ENCODE measurements at places on chromosomes 2 and 18.

DNA sequence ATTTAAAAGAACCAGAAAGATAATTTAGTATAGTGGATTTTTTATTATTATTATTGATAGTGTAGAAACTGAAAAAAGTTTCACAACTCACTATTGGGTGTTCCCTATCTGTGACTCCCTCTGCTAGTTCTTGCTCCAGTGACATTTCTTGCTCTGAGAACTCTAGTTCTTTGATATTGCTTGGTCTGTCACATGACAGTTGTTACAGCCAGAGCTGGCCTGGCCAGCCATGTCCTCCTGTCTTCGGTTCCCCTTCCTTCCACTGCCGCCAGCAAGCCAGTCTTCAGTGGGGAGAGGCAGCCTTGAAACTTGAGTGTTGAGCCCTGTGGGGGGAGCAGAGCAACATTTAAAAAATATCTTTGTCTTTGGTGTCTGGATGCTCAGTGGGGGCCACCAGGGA, 7.6 kb upstream of the THOC1 start:
- no peak for DNase-seq

- no peak for DNase-seq
Observed at GRCh38 chr2:60058781-60059180, 494.7 kb downstream of the BCL11A start.

DNA sequence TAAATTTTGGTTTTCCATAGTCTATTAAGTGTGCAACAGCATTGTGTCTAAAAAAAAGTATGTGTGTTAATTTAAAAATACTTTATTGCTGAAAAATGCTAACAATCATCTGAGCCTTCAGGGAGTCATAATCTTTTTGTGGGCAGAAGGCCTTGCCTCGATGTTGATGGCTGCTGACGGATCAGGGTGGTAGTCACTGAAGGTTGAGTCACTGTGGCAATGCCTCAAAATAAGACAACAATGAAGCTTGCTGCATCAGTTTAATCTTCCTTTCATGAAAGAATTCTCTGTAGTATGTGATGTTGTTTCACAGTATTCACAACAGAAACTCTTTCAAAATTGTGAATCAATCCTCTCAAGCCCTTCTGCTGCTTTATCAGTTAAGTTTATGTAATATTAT, 31.3 kb downstream of the HDHD2 start:
- DNase-seq: no peak

- DNase-seq: no peak
Observed at GRCh38 chr2:4670331-4670730, 967.0 kb downstream of the DCDC2C start.

GRCh38 chr2:202774104-202774503, 97.5 kb downstream of the ICA1L start:
- no peak for DNase-seq

- DNase-seq: peak; percentile 62
Observed at GRCh38 chr2:13884291-13884976, 748.1 kb upstream of the LRATD1 start.

- peak; percentile 86 for DNase-seq
Observed at GRCh38 chr2:61670591-61671501, 132.7 kb upstream of the XPO1 start.

DNA sequence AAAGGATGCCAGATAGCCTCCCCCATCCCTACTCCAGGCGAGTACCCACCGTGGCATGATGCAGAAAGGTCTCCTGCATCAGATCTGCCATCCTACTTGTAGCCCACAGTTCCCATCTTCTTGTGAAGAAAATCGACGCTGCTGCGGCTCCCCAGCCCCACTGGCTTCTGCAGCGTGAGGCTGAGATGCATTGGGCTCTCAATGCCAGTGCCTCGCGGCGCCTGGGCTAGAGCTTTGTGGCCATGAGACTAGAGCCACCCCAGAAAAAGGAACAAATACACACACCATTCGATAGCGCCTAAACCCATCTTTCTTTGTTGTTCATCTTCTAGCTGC, 2.8 kb downstream of the NOL4 start:
- no peak for DNase-seq

- DNase-seq: peak; percentile 11
Observed at GRCh38 chr2:175169191-175169590, 1.2 kb upstream of the ATF2 start.

DNA sequence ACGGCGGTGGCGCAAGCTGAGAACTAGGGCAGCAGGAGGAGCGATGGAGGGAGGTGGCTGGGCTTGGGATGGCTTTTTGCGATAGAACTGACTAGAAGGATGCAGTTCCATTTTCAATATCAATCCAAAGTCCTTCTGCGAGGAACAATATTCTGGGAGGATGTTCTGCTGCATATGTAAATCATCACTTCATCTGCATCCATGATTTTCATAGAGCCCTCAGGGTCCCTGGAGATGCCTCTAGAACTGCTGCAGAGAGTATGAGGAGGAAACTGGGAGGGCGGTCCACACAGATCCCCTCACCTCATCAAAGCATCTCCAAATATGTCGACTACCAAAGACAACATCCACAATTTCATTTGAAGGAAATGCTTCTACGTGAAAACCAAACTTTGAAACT, 20.8 kb downstream of the CACNB4 start:
- DNase-seq: no peak

GRCh38 chr2:204977914-204978313, 432.6 kb downstream of the PARD3B start:
- DNase-seq: no peak

DNA sequence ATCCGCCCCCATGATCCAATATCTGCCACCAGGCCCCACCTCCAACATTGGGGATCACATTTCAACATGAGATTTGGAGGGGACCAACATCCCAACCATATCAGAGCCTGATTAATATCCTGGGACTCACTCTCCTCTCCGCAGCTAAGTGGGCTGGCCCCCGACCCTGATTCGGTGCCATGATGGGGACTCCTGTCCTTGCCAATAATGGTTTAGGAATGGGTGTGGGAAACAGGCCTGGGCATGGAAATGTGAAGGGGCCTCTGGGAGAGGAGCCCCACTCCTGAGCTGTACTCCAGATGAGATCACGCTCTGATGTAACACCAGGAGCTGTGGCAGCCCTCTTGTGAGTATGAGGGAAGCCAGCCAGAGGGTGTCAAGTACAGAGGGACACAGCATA, 77.3 kb upstream of the SMAD7 start:
- no peak for DNase-seq

GRCh38 chr2:9951522-9952285, at the start of gene GRHL1:
GRHL1 (plus strand) TSS chr2:9951693; CDS start chr2:9951834, 141 bp downstream.
- peak; percentile 50 for DNase-seq

DNA sequence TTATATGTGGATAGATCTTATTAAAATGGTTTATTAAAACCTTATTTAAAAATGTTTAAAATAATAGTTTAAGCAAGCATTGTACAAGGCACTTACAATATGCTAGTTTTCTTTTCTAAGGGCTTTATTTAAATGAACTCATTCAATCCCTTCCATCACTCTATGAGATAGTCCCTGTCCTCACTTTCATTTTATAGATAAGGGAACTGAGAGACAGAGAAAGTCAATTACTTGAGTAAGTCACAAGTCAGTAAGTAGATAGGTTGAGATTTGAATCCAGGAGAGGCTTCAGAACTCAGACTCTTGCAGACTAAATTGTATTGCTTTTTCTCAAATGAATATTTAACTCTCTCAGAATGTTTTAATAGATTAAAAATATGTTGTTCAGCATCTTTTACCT, 95.2 kb downstream of the KLHL14 start:
- no peak for DNase-seq

DNA sequence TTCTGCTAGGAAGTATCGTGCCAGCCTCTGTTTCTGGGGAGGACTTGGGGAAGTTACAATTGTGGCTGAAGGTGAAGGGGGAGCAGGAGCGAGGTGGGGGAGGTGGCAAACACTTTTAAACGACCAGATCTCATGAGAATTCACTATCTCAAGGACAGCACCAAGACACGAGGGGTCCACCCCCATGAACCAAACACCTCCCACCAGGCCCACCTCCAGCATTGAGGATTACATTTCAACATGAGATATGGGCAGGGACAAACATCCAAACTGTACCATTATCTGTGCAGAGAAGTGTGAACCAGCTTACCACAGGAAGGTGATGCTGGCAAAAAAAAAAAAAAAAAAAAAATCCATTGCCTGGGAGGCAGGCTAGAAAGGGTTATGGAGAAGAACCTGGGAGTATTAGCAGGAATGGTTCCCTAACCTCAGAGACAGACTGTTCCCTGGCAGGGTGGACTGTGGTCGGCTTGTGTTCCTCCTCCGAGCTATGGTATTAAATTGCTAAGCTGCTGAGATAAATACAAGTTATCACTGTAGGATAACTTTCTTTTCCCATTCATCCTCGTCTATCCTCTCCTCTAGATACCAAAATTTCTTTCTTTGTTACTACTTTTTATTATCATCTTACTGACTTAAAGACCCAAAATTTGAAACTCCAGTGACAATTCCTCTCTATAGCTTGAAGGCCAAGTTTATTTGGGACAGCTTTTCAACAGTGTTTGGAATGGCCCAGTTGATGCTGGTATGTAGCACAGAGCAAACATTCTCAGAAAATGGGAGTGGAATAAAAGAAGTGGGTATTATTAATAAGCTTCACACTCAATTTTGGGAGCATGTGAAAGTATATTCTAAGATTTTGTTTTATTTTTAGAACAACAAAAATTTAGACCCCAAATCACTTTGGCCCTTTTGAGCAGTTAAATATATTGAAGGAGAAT, 73.7 kb upstream of the MAP3K20 start:
- no peak for DNase-seq

DNA sequence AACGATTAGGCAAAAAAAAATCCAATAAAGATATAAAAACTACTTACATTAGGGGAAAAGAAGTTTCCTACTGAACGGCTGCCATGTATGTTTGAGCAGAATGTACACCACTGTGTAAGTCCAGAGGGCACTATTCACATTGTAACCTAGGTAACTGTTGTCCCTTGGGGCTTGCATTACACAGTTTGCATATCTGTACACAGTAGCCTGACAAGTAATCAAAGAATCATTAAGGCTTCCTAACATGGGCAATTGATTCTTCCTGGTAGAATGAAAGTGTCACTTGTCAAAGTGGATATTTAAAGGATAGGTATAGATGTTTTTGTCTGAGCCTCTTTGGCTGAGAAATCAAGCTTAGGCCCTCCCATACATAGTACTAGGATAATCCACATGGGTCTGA, 39.1 kb downstream of the PLEK start:
- DNase-seq: no peak

GRCh38 chr18:76553715-76554546, 58.9 kb upstream of the ZNF516 start:
- peak; percentile 36 for DNase-seq

DNA sequence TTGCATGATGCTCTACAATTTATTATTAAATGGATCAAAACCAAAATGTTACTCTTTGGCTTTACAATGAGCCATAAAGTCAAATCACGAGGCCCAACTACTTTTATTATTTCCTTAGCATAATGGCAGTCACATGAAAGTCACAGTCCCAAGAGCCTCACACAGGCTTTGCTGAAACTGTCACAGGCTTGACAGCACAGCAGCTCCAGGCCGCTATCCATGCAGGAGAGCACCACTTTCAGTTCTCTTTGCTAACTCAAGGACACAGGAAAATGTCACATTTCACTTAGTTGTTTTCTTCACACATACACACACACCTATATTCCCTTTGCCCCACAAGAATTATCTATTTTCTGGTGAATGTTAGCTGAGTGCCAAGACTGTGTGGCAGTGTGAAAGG, 11.1 kb upstream of the MSGN1 start:
- DNase-seq: no peak

DNA sequence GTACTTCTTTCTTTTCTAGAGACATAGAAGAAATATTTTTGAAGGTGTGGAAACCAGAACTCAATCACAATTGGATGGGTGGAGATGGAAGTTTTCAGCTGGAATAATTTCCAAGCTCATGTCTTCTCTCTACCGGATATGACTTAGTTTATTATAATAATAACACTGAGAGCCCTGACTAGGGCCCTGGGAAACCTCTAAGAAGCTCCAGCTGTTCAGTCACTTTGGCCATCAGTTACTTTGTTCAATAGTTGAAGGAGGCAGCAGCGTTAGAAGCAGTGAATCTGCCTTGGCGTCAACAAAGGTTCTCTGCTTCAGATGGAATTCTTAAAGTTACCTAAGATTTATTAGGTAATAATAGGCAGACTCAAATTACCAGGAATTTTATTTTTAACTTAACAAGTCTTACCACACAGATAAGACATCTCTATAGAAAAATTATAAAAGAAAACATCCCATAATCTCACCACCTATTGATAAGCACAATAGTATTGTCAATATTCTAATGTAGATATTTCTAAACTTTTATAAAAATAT, 293.8 kb upstream of the CHAC2 start:
- DNase-seq: no peak

DNA sequence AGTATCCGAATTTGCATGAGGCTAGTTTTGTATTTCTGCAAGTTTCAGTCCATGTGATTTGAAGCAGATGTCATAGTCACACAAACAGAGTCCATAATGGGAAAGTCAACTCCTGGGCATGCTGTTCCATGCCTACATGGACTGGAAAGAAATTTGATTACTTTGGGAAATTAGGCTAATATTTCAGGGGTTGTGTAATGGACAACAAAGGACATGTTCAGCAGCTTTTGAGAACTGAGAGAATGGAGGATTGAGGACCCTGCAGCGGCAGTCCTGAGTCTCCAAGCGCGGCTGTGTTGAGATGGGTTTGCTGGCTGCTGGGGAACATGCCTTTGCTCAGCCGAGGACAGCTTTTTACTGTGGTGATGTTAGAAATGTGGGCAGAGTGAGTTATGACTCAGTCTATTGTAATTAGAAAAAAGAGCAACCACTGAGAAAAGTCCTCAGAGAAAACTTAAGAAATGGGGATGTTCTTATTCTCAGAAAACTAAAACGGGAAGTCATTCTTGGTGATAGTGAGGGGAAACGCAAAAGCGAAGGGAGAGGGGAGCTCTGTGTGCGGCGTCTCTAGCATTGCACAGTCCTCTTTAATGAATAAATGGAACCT, 149.2 kb downstream of the FAM210A start:
- peak; percentile 2 for DNase-seq

DNA sequence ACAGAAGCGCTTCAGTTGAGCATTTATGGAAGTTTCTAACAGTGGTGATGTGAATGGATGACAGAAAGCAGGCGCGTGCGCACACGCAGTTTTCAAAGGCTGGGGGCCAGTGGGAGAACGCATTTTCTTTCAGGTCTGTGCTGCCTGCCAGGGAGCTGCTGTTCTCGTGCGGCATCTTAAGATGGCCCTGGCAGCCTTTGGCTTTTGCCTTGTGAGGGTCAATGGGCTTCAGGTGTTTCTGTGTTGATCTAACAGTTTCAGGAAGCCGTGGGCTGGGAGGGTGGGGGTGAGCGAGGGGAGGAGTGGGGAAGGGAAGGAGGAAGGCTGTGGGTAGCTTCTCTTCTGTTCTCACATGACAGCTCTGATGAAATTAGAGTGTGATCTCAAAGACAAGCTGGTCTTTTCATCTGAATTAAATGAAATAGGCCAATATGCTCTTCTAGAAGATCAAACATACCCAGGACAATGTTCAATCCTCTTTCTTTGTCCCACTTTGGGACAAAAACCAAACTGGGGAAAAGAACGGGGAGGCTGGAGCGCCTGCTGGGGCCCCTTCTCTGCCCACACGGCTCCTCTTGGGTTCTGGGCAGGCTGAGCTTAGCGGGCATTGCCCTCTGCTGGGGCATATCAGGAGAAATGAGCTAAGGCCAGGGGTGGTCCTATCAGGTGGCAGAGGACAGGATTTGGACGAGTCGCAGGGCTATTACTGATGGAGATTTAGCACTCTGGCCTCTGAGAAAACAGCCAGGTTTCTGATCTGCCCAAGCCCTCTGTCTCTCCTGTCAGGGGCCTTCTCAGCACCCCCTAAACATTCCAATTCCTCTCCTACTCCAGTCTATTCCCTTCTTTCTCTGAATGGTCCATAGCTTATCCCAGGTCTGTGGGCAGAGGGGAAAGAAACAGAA, 126.2 kb upstream of the LGALSL start:
- DNase-seq: peak; percentile 26

All from renal cortical epithelial cell (primary cell).